Renal cortex interstitium (tissue), 15 donors: ENCODE measurements at places on chromosomes 13 and 19.

DNA sequence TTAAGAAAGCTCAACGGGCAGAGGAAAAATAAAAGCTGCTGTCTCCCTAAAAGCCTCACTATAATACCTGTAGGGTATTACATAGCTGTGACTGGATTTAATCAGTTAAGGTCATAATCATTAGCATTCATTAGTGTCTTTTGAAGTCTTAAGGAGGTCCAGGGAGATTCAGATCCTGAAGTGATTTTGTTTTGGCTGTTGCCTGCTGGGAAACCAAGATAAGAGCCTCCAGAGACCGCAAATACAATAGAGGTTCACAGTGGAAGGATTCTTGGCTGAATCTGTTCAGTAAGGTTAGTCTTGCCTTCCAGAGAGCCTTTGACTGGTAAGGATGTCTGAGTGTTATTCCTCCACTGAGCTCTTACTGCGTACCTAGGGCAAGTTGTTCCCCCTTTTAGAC lies 54.0 kb upstream of the TNFRSF19 start:
- DNase-seq, result no peak

- DNase-seq, result no peak
These were observed 4.2 kb downstream of the TRAPPC6A start for GRCh38 chr19:45173816-45174215.

DNA sequence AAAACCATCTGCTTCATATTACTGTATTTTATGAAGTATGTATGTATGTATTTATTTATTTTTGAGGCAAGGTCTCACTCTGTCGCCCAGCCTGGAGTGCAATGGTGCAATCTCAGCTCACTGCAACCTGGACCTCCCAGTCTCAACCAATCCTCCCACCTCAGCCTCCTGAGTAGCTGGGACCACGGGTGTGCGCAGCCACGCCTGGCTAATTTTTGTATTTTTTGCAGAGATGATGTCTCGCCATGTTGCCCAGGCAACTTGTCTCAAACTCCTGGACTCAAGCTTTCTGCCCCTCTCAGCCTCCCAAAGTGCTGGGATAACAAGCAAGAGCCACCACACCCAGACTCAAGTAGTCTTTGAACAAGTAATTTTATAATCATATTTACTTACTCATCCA lies 5.5 kb downstream of the KATNAL1 start:
- no peak for DNase-seq

DNA sequence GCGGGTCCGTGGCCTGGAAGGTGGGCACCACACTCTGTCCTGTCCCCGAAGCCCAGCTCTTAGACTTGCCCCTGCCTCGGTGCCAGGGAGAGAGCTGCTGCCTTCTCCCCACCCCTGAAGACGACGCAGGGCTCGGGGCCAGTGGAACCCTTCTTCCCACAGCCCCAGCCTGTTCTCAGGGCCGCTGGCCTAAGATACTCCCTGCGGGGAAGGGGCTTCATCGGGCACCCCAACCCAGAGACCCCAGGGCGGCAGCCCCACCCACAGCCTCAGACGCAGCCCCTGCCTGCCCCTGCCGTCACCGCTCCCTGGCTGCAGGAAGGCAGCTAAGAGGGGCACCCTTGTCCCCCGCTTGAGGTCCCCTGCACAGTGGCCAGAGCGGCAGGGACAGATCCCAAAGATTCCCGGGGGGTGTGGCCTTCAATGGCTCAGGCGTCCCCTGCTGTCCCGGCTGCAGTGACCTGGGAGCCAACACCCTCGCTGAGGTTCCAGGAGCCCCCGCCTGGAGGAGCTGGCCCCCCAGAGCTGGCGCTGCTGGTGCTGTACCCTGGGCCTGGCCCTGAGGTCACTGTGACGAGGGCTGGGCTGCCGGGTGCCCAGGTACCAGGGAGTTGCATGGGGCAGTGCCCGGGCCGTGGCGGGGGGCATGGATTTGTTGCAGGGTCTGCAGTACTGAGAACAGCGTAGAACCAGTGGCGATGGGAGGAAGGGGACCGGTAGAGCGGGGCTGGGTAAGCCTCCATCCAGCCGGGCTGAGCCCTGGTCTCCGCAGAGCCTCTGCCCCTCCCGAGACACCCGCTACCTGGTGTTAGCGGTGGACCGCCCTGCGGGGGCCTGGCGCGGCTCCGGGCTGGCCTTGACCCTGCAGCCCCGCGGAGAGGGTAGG lies 1.0 kb downstream of the AMH start:
- no peak for DNase-seq

DNA sequence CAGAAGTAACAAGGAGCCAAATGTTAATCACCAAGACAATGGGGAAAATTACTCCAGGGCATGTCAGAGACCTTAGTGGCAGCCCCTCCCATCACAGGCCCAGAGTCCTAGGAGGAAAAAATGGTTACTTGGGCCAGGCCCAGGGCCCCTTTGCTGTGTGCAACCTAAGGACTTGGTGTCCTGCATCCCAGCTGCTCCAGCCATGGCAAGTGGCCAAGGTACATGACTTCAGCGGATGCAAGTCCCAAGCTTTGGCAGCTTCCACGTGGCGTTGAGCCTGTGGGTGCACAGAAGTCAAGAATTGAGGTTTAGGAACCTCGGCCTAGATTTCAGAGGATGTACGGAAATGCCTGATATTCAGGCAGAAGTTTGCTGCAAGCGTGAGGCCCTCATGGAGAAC lies 46.7 kb downstream of the OR10H4 start:
- DNase-seq, result no peak
